ENCODE measurements at places on chromosomes 7 and 10.

DNA sequence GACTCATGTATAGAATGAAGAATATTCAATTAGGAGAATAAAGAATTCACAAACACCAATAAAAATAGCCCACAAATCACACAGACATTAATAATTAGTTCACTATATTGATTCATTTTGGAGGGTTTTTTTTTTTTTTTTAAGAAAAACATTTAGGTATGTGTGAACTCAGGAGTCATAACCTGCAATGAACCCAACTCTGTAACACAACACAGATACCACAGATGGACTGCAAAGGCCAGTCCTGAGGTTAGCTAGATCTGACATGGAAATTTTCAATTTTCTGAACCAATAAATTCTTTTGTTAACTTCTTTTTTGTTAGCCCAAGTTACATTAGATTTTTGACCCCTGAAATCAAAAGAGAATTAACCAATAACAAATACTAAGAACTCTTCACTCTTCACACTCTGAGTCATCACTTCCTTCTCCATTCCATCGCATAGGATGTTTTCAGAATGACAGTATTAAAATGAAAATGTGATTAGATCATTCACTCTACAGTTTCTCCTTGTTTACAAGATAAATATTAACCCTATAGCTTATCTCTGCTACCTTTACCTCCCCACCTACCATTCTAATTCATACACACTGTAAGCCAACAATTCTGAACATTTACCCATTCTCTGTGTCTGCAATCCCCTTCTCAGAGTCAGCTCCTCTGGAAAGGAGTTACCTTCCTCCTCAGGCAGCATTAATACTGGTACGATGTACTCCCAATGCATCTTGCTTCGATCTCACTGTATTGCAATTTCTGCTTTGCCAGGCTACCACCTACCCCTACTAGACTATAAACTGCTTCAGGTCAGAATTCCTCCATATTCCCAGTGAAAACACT is 141.5 kb downstream of the LRRN3 start:
- peak; percentile 21 for DNase-seq

DNA sequence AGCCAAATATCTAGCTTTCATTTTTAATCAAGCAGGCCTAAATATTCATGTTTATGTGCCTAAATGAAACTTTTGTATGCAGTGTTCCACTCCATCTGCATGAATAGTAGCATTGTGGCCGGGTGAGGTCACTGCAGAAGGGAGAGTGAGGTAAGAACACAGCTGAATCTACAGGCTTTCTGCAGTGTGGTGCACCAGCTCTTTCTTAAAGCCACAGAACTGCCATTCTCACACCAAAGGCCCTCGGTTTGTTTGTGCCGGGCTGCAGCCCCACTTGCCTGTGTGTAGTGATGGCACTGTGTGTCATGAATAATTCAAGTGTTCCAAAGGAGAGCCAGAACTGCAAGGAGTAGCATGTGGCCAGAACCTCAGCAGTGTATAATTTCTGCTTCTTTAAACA is 204.1 kb downstream of the TRIL start:
- no peak for DNase-seq

- no peak for DNase-seq
These were observed 81.0 kb downstream of the CELF2 start for GRCh38 chr10:11098666-11099065.

GRCh38 chr7:157132796-157133195 is 5.9 kb upstream of the UBE3C start:
- no peak for DNase-seq

DNA sequence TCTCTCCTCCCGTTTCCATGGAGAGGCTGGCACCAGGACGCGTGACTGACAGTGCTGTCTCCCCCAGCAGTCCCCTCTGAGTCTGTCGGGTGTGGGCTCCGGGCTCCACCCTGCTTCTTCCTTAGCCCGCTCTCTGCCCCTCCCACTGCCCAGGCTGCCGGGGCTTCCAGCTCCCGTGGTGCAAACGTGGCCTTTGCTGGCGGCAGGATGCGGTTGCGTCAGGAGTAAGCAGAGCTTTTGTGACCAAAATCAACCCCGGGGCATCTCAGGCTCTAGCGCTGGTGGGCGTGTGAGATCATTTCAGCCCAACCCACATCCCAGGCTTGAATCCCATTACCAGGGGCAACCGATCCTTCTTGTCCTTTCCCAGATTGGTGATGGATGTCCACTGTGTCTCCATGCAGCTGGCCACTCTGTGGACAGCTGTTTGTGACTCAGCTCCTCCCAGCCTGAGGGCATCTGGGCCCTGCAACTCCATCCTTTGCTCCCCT is 28.2 kb downstream of the PTPRE start:
- no peak for DNase-seq

DNA sequence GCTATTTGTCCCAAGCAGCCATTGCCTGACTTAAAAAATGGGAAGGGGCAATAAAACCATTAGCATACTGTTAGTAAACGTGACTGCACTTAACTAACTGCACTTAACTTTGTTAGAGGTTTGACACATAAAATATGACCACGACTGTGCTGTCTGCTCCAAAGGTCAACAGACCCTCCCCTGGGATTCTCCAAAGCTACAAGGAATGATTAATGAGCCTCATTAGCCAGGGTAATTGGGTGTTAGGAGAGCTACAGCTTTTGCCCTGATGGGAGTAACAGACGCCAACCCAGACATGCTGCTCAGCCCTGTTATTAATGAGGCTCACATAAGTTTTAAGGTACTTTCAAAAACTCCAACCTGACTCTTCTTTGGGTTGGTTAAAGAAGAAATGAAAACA is 129.4 kb upstream of the PLPP4 start:
- DNase-seq, result no peak

DNA sequence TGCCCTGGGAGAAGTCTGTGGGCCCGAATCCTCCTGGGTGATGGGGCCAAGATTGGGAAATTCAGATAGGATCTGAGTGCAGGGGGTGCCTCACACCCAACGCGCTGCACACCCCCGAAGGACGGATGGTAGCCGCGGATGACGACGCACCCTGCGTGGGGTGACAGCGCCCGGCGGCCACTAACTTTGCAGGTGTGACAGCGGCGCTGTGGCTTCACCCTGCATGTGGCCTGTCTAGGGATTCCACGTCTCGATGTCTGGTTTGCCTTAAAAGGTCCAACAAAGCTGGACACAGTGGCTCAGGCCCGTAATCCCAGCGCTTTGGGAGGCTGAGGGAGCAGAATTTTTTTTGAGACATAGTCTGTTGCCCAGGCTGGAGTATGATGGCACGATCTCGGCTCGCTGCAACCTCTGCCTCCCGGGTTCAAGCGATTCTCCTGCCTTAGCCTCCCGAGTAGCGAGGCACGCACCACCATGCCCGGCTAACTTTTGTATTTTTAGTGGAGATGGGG is 18.6 kb downstream of the ADAP1 start:
- no peak for DNase-seq

GRCh38 chr7:76296743-76297740 is 5.4 kb upstream of the HSPB1 start:
- no peak for DNase-seq

DNA sequence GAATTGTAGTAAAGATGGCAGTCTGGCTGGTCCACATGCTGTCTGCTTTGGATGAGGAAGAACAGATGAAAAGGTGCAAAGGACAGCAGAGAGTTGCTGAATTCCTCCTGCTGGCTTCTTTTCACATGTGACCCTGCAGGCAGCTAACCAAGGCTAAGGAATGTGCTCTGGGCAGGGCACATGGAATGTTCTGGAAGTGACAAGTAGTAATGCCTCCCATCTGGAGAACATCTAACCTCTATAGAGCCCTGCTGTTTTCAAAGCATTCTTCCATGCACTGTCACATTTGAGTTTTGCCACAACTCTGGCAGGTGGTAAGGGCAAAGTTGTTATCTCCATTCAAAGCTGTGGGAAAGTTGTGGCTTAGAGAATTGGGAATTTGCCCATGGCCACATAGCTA is 208.8 kb downstream of the STK31 start:
- DNase-seq, result no peak

GRCh38 chr10:89798092-89798491 is 96.7 kb downstream of the KIF20B start:
- DNase-seq, result no peak

GRCh38 chr10:98292971-98293370 is 25.0 kb upstream of the LOXL4 start:
- no peak for DNase-seq

DNA sequence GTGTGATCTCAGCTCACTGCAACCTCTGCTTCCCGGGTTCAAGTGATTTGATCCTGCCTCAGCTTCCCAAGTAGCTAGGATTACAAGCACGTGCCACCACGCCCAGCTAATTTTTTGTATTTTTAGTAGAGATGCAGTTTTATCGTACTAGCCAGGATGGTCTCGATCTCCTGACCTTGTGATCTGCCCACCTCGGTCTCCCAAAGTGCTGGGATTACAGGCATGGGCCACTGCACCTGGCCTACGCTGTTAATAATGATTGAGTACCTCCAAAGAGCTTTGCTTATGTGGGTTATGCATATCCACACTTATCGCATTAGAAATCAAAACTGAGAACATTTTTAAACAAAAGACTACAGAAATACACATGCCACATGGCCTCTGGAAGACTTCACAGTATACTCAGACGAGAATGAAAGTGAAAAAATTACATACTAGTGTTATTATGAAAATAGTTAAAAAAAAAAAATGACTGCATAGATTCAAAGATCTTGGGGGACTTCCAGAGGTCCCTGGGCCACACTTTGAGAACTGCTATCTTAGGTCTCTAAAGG is 25.4 kb downstream of the RPP38 start:
- DNase-seq, result no peak

- DNase-seq, result no peak
These were observed 42.2 kb upstream of the NRF1 start for GRCh38 chr7:129569326-129569725.

GRCh38 chr10:92552310-92552709 is 21.6 kb downstream of the IDE start:
- peak; percentile 23 for DNase-seq

DNA sequence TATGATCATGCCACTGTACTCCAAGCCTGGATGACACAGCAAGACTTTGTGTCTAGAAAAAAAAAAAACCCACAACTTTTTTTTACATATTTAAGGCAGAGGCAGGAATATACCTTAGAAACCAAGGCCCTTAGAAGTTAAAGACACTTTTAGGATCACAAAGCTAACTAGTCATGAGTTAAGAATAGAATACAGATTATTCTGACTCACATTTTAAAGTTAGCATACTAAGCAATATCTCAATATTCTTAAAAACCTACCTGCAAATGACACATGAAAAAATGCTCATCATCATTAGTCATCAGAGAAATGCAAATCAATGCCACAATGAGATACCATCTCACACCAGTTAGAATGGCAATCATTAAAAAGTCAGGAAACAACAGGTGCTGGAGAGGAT is 177.7 kb downstream of the CHCHD3 start:
- no peak for DNase-seq

DNA sequence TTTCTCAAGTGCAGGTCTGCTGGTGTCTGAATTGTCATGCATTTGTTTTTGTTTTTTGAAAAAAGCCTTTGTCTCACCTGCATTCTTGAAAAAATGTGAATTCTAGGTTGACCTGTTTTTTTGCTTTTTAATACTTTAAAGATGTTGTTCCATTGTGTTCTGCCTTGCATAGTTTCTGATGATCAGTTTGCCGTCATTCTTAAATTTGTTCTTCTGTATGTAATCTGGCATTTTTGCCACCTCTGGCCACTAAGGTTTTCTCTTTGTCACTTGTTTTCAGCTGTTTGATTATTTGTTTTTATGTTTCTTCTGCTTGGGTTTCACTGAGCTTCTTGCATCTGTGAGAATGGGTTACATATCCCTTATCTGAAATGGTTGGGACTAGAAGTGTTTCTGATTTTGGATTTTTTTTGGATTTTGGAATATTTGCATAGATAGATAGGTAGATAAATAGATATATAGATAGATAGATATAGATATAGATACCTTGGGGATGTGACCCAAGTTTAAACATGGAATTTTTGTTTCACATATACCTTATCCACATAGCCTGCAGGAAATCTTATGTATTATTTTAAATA is 16.5 kb downstream of the MGMT start:
- peak; percentile 34 for DNase-seq

DNA sequence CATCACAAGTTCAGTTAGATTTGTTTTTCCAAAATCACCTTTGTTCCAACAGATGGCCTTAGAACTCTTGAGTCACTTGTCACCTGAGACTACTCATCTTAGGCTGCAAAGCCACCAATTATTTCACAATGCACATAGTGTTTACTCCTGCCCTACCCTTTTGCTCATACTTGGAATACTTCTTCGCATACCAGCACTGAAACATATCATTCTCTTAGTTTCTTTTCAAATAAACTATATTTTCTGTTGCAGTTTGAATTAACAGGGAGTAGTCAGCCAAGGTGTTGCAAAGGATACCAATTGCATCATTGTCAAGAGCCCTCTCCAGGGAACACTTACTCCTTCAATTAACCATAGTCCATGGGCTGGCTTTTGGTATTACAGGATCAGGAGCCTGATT is 71.0 kb downstream of the CASD1 start:
- DNase-seq, result no peak

GRCh38 chr7:77544518-77544917 is 7.4 kb downstream of the PTPN12 start:
- DNase-seq, result no peak

DNA sequence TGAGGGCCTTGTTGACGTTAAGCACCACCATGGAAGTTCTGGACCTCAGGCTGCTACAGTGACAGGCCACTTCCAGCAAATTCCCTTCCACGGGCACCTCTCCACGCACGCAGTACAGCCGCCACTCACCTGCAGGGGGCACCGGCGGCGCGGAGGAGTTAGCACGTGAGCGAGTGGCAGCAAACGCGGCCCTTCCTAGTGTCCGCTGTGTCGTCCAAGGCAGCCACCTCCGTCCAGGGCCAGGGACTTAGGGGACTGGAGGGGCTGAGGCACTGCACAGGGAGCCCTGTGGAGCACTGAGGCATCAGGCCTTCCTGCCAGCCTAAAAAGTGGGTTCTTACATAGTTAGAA is 164.4 kb downstream of the SVIL start:
- peak; percentile 17 for DNase-seq

DNA sequence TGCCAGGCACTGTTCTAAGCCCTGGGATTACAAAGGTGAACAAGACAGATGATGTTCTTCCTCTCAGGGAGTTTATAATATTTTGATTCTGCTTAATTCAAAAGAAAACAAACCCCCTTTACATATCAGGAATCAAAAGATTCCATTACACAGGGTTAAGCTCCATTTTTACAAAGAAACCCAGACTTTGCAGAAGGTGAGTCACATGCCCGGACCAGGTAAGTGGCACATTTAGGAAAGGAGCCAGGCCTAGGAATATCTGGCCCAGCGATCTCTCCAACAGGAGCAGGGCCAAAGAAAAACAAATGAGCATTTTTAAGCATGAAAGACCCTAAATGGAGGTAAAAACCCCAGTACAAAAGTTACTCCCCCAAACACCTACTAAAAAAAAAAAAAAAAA is 1.1 kb downstream of the STN1 start:
- no peak for DNase-seq

GRCh38 chr7:103533761-103534160 is 87.8 kb upstream of the SLC26A5 start:
- DNase-seq, result no peak

GRCh38 chr7:83011954-83012353 is 150.7 kb downstream of the PCLO start:
- DNase-seq, result no peak

GRCh38 chr10:130968964-130969363 is 342.6 kb downstream of the TCERG1L start:
- DNase-seq, result no peak

GRCh38 chr10:80540981-80541750 is 3.5 kb downstream of the SH2D4B start:
- no peak for DNase-seq

- DNase-seq, result no peak
These were observed 73.8 kb downstream of the DIP2C start for GRCh38 chr10:615583-616152.

GRCh38 chr7:128350708-128351295 is 7.1 kb upstream of the RBM28 start:
- no peak for DNase-seq

Measured in hematopoietic multipotent progenitor cell treated with erythropoietin and hydrocortisone succinate and interleukin-3 and kit ligand, for 6 days (in vitro differentiated cells).